ENCODE measurements at places on chromosomes 11 and 22. TPM values are rescaled to one million over a fixed set of nuclear protein-coding genes. Genes with fewer than 3 reads are reported as not detected.

Gene ACTN3
- polyA plus RNA-seq = 0.22 TPM

Gene OR8G5
- not detected for polyA plus RNA-seq

Gene PRG3
- not detected for polyA plus RNA-seq

DNA sequence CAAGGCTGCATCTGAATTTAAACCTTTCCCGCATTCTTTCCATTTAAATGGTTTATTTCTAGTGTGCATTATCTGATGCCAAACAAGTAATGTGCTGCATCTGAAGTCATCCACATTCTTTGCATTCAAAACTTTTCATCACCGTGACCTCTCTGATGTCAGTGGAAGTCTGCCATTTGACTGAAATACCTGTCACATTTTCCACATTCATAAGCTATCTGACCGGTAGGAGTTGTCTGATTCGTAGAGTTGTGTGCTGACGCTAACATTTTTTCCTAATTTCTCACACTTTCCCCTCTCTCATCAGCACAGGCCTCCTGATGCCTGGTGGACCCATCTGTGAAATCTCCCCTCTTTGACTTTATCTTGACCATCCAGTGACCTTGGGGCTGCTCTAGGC lies 79.9 kb upstream of the BARX2 start:
- H3K27ac ChIP-seq = no peak overlapping the region
- no peaks in the 10 kb centered on the region for H3K36me3 ChIP-seq
- peaks cover 3% of the 10 kb centered on the region for H3K27me3 ChIP-seq
- DNase-seq = no peak
- H3K4me1 ChIP-seq = no peaks in the 10 kb centered on the region
- no peak overlapping the region for H3K4me3 ChIP-seq
